ENCODE measurements at places on chromosomes 6 and 20.

- no peak for DNase-seq
Measured at GRCh38 chr6:87705070-87705691, 3.1 kb upstream of the AKIRIN2 start.

DNA sequence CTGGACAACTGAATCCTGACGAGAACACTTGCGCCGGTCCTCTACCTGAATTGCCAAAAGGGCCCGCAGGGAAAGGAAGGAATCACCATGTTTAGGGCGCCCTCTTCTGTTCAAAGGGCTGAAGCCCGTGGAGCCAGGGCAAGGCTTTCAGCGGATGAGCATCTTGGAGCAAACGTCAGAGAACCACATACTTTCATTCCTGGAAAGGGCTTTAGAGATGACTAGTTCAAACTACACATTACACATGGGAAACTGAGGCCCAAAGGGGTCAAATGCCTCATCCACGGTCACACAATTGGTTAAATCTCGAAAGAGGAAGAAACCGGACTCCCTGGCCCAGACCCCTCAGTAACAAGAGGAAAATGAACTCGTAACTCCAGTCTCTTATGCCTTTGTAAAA, 11.5 kb upstream of the ZNF133 start:
- peak; percentile 71 for DNase-seq

GRCh38 chr6:169791721-169792131, 40.3 kb downstream of the ERMARD start:
- no peak for DNase-seq

GRCh38 chr6:21204951-21205350, 388.6 kb upstream of the SOX4 start:
- no peak for DNase-seq

DNA sequence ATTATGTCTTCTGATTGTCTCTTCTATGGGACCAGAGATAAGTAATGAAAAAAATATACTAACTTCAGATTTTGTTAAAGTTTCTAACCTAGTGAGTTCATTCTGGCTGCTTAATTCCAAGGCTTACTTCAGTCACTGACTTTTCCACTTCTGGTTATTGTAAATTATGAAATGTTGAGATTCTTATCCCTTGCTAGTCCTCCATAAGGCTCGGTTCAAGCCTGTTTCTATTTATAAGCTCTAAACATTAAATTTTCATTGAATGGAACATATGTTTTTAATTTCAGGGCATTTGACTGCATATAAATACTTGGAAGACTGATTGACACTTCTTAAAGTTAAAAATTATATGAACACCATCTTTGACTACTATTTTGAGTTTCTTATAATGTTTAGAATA, 23.6 kb upstream of the NKAIN2 start:
- no peak for DNase-seq

DNA sequence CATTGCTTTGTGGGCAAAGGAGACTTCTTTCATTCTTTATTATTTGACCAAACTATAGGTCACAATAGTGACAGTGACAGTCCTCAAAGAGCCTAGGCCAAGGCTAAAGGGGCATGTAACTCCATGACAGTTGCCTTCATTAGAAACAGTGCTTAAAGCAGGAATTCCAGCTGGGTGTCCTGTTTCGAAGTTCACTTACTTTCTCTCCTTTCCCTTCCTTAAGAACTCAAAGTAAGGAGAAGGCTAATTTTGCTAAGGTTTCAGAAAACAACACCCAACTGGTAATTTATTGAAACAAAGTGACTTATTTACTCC, 48.1 kb upstream of the HEY2 start:
- DNase-seq: no peak

- DNase-seq: no peak
Measured at GRCh38 chr20:35344354-35344837, 52.2 kb upstream of the FAM83C start.

DNA sequence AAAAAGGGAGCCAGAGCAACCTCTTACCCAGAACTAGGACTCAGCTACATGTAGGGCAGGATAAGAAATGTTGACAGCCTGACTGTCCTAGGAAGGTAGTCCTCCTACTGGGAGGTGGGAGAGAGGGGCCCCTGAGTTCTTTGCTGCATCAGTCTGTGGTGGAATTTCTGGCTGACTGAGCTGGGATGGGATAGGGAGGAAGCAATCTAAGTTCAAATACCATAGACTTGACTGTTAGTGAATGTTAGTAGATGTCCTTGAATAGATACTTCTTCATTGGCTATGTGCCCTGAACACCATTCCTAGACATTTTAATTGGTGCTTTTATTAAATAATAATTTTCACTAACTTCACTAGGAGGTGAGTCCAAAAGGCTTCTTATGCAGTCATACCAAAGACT, 1343.6 kb upstream of the CITED2 start:
- DNase-seq: no peak
